ENCODE measurements at places on chromosomes 2 and 18.
A peak's percentile ranks its signal among the peaks of the same experiment; 100 is the strongest.

GRCh38 chr2:124692707-124693106 lies 667.6 kb downstream of the CNTNAP5 start:
- no peak for DNase-seq
- H3K36me3 ChIP-seq, result no peaks in the 10 kb centered on the region
- H3K27ac ChIP-seq, result no peak overlapping the region
- H3K27me3 ChIP-seq, result no peaks in the 10 kb centered on the region
- no peaks in the 10 kb centered on the region for H3K4me1 ChIP-seq

GRCh38 chr2:88099798-88100488 lies 27.9 kb downstream of the FABP1 start:
- no peaks in the 10 kb centered on the region for H3K27me3 ChIP-seq
- no peak for DNase-seq
- no peaks in the 10 kb centered on the region for H3K4me1 ChIP-seq

GRCh38 chr2:108916122-108916795 lies 72.8 kb downstream of the EDAR start:
- H3K4me3 ChIP-seq, result no peak overlapping the region
- no peaks in the 10 kb centered on the region for H3K4me1 ChIP-seq
- H3K27me3 ChIP-seq, result no peaks in the 10 kb centered on the region
- DNase-seq, result peak; percentile 0
- no peak overlapping the region for H3K27ac ChIP-seq

DNA sequence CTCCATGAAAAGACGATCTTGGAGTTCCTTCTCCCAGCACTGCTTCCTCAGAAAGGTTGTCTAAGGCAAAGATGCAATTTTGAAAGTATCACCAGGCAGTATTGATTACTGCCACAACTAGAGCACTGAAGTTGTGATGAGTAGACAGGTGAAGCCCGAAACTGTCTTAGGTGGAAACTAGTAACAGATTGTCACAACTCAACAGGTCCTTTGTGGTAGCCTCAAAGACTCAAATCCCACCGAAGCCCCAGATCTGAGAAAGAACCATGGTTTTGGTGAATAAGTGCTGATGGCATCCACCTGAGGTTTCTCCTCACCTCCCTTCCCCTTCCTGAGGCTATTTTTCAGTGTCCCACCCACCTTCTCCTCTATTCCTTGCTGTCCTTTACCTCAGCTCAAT lies 248.0 kb downstream of the DSEL start:
- H3K27me3 ChIP-seq, result no peaks in the 10 kb centered on the region
- no peak overlapping the region for H3K27ac ChIP-seq
- no peaks in the 10 kb centered on the region for H3K4me1 ChIP-seq
- no peak overlapping the region for H3K4me3 ChIP-seq
- no peaks in the 10 kb centered on the region for H3K36me3 ChIP-seq
- DNase-seq, result no peak

- no peaks in the 10 kb centered on the region for H3K36me3 ChIP-seq
- H3K4me1 ChIP-seq, result no peaks in the 10 kb centered on the region
- H3K4me3 ChIP-seq, result no peak overlapping the region
Observed at GRCh38 chr2:180871649-180872048, 108.8 kb upstream of the UBE2E3 start.

DNA sequence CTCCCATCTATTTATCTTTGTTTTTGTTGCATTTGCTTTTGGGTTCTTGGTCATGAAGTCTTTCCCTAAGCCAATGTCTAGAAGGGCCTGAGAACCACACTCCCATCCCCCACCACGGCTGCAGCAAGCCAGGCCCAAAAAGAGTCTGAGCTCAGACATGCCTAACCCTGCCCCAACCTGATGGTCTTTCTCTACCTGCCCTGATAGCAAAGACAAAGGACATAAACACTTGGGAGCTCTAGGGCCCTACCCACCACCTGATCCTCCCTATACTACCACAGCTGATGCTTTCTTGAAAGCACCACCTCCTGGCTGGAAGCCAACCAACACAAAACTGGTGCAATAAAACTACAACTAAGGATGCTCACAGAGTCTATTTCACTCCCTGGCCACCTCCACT lies 233.4 kb downstream of the WDR7 start:
- DNase-seq, result no peak
- H3K27ac ChIP-seq, result no peak overlapping the region
- H3K4me1 ChIP-seq, result no peaks in the 10 kb centered on the region
- no peak overlapping the region for H3K4me3 ChIP-seq
- H3K27me3 ChIP-seq, result no peaks in the 10 kb centered on the region
- H3K36me3 ChIP-seq, result no peaks in the 10 kb centered on the region

GRCh38 chr2:146984014-146984413 lies 860.8 kb upstream of the ACVR2A start:
- H3K4me3 ChIP-seq, result no peak overlapping the region
- no peak overlapping the region for H3K27ac ChIP-seq
- no peak for DNase-seq
- H3K36me3 ChIP-seq, result no peaks in the 10 kb centered on the region

DNA sequence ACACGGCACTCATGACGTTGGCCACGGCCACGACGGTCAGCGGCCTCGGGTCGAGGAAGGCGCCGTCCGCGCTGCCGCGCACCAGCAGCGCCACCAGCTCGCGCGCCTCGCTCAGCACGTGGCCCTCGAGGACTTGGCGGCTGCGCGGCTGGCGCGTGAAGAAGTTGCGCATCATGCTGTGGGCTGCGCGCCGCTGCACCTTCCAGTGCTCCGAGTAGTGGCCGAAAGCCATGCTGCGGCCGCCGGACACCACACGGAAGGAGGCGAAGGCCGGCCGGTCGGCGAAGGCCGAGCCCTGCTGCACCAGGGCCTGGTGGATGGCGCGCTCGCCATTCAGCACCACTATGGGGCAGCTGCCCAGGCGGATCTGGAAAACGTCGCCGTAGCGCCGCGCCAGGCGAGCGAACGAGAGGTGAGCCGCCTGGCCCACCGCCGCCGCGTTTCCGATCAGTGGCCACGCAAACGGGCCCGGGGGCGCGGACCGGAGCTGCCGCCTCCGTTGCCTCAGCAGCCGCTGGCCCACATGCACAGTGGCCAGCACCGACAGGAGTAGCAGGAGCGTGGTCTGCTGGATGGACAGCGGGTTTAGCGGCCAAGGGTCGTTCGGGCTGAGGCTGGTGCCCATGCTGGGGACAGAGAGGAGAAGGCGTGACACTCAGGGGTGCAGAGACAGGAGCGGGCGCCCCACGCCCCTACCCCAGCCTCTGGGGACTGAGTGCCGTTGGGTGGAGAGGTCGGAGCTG lies 1.0 kb downstream of the CYP1B1 start:
- H3K4me3 ChIP-seq, result peak overlapping the region; percentile 60
- DNase-seq, result no peak
- H3K36me3 ChIP-seq, result no peaks in the 10 kb centered on the region
- H3K27me3 ChIP-seq, result peaks cover 38% of the 10 kb centered on the region

DNA sequence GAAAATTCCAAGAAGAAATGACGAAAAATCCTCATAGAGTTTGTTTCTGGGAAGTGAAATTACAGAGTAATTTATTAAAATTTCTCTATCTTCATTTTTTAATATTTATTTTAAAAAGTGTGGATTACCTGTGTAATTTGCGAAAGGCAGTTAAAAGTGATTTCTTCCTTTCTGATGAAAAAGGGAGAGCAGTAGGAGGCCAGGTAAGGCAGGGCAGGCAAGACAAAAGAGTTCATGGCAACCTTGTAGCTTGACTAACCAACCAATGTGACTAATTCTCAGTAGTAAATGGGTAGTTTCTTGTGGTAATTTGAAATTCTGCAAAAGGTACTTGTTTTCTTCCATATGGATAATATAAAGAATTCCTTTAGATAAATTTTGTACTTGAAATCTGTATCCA lies 34.9 kb upstream of the COL5A2 start:
- H3K27ac ChIP-seq, result no peak overlapping the region
- no peaks in the 10 kb centered on the region for H3K36me3 ChIP-seq
- no peak for DNase-seq

DNA sequence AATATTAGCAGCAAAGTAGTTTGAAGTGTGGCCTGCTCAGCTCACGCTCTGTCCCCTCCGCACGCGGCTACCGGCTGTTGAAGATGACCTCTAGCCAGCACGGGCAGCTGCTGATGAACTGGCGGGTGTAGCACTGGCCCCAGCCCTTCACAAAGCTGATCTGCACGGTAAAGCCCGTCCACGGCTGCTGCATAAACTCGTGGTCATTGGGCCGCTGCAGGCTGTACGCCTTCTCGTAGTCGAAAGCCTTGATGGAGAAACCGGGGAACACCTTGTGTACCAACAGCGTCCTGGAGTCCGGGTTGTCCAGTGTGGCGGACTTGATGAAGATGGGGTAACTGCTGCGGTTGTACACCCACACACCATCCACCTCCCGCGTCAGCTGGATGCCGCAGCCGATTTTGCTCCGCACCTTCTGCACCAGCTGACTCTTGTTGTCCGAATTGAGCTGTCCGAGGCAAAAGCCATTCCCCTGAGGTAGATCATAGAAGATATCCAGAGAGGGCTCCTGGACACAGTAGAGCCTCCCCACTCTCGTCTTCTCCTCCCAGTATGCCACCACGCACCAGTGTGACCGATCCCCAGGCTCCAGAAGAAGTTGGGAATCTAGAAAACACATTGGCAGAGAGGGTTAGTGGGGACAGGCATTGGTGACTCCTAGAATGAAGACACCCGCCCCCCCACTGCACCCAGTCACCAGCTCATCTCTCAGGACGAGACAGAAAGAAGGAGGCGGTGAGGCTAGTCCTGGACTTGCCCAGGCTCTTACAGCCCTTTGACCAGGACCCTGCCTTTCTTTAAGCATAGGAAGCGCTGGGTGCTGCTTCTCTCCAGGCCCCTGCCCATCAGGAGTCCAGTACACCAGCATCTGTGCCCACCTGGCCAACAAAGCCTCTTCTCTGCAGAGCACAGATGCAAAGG lies 29.2 kb downstream of the SMAD7 start:
- no peaks in the 10 kb centered on the region for H3K27me3 ChIP-seq
- peaks cover 28% of the 10 kb centered on the region for H3K4me1 ChIP-seq
- peaks cover 5% of the 10 kb centered on the region for H3K36me3 ChIP-seq
- no peak overlapping the region for H3K27ac ChIP-seq
- no peak overlapping the region for H3K4me3 ChIP-seq

GRCh38 chr18:44733069-44733753 lies 52.5 kb downstream of the SETBP1 start:
- DNase-seq, result no peak
- no peaks in the 10 kb centered on the region for H3K27me3 ChIP-seq
- peaks cover 9% of the 10 kb centered on the region for H3K4me1 ChIP-seq
- no peak overlapping the region for H3K27ac ChIP-seq
- no peaks in the 10 kb centered on the region for H3K36me3 ChIP-seq
- H3K4me3 ChIP-seq, result no peak overlapping the region

- H3K27ac ChIP-seq, result no peak overlapping the region
- H3K27me3 ChIP-seq, result no peaks in the 10 kb centered on the region
- H3K4me3 ChIP-seq, result no peak overlapping the region
- no peak for DNase-seq
- H3K4me1 ChIP-seq, result no peaks in the 10 kb centered on the region
Observed at GRCh38 chr2:169705927-169706326, 11.7 kb downstream of the PHOSPHO2 start.

GRCh38 chr18:27861539-27861938 lies 315.4 kb downstream of the CDH2 start:
- no peaks in the 10 kb centered on the region for H3K36me3 ChIP-seq

GRCh38 chr2:61543062-61543461 lies 4.9 kb upstream of the XPO1 start:
- H3K4me3 ChIP-seq, result no peak overlapping the region
- no peaks in the 10 kb centered on the region for H3K36me3 ChIP-seq
- no peak for DNase-seq
- H3K27ac ChIP-seq, result no peak overlapping the region
- H3K27me3 ChIP-seq, result no peaks in the 10 kb centered on the region
- no peaks in the 10 kb centered on the region for H3K4me1 ChIP-seq

DNA sequence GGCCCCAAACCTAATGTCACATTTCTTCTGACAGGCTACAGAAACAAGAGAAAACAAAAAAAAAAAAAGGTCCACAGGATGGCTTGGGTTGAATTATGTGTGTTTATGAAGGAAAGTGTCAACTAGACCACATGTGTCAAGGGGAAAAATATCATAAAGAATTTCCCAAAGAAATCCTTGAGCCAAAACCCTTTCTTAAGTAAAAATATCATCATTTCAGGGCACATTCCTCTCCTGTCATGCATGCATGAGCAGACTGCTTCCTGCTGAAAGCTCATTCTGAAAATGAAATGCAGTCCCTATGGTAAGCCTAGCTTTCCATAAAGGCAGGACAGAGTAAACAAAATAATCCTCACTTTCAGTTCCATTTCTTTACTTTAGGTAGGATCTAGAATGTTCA lies 85.7 kb upstream of the RBBP8 start:
- DNase-seq, result no peak
- H3K27me3 ChIP-seq, result no peaks in the 10 kb centered on the region
- H3K4me1 ChIP-seq, result no peaks in the 10 kb centered on the region
- H3K4me3 ChIP-seq, result no peak overlapping the region
- no peaks in the 10 kb centered on the region for H3K36me3 ChIP-seq

DNA sequence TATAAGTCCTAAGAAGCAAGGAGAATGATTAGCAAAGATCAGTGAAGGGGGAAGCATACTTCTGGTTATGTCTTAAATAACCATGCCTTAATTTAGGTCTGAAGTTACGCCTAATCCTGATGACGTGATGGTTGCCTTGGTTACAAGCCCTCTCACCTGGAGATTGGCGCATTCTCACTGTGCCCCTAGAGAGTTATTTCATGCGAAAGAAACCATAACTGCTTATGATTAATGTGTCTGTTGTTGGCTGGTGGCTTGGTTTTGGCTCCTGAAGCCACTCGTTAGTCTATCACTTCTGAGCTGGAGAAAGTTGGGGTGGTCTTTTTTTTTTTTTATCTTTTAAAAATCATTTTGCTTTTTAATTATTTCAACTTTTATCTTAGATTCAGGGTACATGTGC lies 47.0 kb downstream of the TNFRSF11A start:
- H3K36me3 ChIP-seq, result no peaks in the 10 kb centered on the region
- H3K27me3 ChIP-seq, result no peaks in the 10 kb centered on the region
- no peaks in the 10 kb centered on the region for H3K4me1 ChIP-seq
- no peak overlapping the region for H3K27ac ChIP-seq
- no peak for DNase-seq

- H3K4me3 ChIP-seq, result no peak overlapping the region
- H3K27me3 ChIP-seq, result no peaks in the 10 kb centered on the region
- H3K27ac ChIP-seq, result no peak overlapping the region
- H3K36me3 ChIP-seq, result no peaks in the 10 kb centered on the region
Observed at GRCh38 chr18:58113337-58113736, 69.3 kb downstream of the NEDD4L start.

GRCh38 chr18:70489986-70490933 lies 201.4 kb downstream of the SOCS6 start:
- H3K36me3 ChIP-seq, result no peaks in the 10 kb centered on the region
- H3K27me3 ChIP-seq, result no peaks in the 10 kb centered on the region
- H3K27ac ChIP-seq, result no peak overlapping the region
- DNase-seq, result peak; percentile 54
- no peak overlapping the region for H3K4me3 ChIP-seq

DNA sequence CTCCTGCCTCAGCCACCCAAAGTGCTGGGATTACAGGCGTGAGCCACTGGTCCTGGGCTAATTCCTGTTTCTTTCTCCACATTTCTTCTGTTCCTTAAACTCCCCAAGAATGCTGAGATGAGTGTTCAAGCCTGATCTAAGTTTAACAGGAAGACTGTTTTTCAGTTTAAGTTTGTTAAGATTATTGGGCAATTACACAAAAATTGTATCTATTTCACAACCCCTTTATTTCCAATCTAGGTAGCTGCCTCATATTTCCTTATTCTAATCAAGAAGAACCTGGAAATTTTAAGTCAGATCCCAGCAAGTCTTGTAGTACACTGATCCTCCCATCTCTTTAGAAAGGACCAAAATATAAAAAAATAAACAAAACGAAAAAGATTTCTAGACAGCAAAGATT lies 11.7 kb downstream of the SFT2D3 start:
- H3K4me1 ChIP-seq, result no peaks in the 10 kb centered on the region
- DNase-seq, result no peak
- no peak overlapping the region for H3K4me3 ChIP-seq
- no peak overlapping the region for H3K27ac ChIP-seq
